ENCODE measurements at places on chromosomes 2 and 18.
A peak's percentile ranks its signal among the peaks of the same experiment; 100 is the strongest.

DNA sequence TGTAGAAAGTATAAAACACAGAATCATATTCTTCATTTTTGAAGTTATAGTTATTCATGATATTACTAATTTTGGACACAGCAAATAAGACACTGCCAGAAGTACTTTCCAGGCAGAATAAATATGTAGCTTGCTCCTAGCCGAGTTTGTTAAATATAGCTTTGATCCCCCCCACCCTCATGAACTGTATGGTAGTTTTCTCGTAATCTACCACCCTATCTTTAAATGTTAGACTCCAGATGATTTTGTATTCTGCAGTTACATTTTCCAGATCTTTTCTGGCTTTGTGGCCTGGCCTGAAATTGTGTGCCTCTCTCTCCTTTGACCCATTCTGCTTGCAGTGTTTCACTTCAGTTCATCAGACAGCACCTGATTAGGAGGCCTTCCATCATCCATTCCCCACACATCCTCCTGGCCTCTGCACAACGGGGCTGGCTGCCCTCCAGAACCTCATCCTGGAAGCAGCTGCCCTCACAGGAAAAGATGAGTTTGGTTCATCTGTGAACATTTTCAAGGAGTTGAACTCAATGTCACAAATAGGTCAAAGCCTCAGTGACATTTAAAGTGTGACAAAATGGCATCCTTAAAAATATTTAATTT, 4.7 kb upstream of the KCNJ3 start:
- no peak for DNase-seq

GRCh38 chr2:230700447-230700846, 12.2 kb upstream of the CAB39 start:
- no peak for DNase-seq

- no peak for DNase-seq
Observed at GRCh38 chr2:194090251-194090905, 1566.6 kb upstream of the SLC39A10 start.

DNA sequence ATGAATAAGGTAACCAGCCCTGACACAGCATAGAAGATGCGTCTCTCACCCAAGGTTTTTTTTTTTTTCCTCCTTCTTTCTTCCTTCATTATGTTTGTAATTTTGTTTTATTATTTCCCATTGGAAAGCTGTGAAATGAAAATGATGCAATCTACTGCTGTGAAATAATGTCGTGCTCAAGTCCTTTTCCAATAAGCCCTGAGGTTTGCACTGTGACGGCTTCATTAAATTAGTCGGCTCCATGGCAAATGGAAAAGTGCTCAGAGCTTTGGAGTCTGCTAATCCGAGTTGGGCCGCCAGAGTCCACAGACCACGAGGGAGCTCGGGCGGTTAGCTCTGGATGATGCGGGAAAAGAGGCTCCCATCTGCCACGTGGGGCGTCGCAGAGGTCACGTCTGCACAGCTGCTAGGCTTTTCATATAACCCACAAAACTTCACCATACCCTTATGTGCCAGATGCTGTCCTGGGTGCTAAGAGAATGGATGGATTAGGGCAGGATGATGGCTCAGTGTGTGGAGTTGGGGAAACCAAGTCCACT, 92.3 kb upstream of the CAPN13 start:
- peak; percentile 20 for DNase-seq

GRCh38 chr2:20135631-20136050, 84.2 kb upstream of the LAPTM4A start:
- DNase-seq: no peak

GRCh38 chr2:202104286-202104870, 31.3 kb downstream of the KIAA2012 start:
- DNase-seq: no peak

DNA sequence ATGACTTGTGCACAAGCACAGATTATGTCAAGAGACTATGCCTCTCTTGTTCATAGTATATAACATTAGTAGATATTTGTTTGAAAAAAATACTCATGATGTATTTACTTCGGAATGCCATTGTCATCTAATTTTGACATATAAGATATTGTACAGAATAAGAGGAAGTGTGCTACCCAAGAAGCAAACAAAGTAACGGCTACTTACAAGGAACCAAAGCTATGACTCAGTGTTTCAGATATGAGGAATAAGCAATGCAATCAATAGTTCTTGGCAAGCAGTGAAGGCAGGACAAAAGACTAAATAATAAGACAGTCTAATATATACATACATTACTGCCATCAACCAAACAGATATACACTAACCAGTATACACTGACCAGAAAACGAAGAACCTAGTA, 256.3 kb downstream of the CCDC178 start:
- no peak for DNase-seq

- no peak for DNase-seq
Observed at GRCh38 chr18:9604348-9604747, 10.0 kb downstream of the PPP4R1 start.

DNA sequence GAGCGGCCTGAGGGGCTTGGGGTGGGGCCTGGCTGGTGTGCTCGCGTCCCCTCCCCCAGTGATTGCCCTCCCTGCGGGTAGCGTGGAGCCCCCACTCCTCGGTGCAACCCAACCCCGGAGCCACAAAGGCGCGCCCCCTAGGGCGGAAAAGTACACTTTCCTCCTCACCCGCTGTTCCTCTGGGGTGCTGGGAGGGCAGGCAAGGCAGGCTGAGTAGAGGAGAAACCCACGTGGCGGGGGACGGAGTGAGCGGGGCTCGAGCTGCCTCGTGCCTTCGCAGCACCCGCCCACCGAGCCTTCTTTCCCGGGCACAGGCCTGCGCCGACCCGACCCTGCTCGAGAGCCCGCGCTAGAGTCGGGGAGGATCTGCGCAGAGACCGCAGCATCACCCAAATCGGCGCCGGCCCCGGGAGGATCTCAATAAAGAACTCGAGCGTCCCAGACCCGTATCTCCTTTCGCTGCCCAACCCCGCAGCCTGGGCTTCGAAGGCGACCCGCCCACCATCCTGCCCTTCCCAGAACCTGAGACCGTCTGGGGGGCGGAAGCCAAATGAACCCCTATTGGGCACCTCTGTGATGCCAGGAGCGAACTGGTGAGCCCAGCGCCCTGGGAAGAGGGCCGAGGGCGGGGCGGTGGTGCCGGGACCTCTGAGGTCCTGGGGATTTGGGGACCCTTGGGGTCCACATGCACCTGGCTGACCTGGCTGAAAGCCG, 1.5 kb downstream of the UCN start:
- no peak for DNase-seq

DNA sequence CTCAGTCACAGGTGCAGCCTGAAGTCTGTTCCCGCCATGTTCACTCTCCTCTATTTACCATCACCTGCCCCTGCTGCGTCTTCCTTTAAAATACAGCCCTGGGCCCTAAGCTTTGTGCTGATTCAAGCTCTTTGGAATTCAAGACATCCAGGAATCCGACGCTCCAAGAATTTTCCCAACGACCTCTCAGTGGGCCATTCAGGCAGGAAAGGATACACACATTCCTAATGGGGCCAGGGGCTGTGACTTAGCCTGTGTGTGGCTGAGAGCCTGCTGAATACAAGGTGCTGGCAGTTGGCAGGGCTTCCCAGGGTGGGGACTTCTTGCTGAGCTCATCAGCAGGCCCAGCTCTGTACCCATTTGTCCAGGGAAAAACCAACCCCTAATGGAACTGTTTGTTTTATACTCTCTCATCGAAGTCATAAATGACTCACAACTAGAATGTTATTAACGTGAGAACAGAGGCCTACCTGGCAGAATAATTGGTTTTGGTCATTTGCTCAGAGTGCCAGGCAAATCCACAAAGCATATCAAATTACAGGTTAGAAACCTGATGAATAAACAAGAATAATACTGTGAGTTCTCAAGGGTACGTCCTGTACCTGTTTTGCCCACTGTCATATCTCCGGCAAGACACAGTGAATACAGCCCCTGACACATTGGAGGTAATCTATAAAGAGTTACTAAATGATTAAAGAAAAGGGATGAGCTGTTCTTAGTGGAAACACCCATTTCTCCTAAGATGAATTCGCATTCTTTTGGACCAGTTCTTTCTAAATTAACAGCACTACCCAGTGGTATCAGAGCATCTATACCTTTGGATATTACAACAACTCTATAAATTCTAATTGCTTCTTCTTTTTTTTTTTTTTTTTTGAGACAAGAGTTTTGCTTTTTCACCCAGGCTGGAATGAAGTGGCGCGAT, 12.6 kb upstream of the KCMF1 start:
- no peak for DNase-seq

DNA sequence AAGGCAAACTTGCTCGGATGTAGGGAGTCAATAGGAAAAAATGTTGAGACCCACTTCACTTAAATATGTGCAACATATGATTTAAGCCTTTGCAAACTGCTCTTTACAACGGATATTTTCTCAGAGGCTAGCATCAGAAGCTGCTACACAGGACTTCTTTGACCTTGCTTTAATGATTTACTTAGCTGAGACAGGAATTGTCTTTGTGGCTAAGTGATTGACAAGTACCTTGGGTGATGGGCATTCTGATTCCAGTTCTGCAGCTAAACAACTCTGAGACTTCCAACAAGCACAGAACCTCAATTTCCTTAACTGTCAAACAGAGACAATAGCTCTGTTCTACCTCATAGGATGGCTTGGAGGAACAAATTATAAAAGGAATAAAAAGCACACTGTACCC, 150.2 kb downstream of the NCKAP5 start:
- no peak for DNase-seq

DNA sequence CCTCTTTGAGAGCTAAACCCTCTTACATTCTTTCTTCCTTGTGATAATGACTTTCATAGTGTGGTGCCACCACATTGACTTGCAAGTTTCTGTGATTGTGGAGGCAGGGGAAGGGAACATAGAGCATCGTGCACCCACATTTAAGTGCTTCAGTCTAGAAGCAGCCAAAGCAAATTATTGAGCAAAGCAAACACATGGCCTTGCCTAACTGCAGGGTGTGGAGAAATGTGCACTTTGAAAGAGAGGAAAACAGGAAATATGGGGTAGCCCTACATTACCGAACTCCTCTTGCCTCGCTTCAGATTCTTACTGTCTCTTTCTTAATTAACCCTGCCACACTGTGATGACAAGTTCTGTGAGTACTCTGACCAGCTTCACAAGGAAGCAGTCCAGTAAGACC, 814.6 kb downstream of the SLC4A3 start:
- DNase-seq: no peak

GRCh38 chr2:61263830-61264229, 101.8 kb downstream of the C2orf74 start:
- DNase-seq: no peak

- no peak for DNase-seq
Observed at GRCh38 chr18:13543811-13544732, 182.3 kb downstream of the FAM210A start.

DNA sequence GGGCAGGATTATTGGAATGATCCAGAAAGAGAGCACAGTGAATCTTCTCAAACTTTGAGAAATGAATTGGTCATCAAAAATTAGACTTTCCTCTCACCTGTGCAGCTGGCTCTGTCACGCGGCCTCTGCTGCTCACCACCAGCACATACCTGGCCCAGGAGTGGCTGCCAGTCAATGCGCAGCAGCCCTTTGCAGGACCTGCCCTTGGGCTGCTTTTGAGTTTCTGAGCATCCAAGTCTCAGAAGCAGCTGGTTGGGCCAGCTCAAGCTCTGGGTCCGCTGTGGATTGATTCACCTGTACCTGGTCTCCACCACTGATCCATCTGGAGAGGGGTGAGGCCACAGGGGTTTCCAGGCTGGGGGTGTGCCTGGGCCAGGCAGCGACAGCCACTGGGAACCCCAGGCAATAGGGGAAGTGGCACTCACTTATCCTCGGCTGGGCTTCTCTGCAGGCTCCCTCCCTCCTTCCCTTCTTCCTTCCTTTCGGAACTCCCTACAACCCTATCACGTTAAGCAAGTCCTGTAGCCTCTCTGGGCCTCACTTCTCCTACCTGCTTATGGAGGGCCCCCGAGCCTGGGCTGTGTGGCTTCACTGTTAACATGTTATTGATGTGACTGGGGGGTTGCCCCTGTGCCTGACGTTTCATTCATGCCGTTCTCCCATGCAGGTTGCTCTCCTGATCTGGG, 48.1 kb downstream of the SH3BP4 start:
- no peak for DNase-seq

GRCh38 chr2:160687629-160688028, 194.0 kb upstream of the RBMS1 start:
- peak; percentile 15 for DNase-seq

GRCh38 chr18:48932822-48933510, 17.8 kb downstream of the SMAD7 start:
- no peak for DNase-seq

- no peak for DNase-seq
Observed at GRCh38 chr18:13217971-13218367, 591 bp upstream of the LDLRAD4 start.

DNA sequence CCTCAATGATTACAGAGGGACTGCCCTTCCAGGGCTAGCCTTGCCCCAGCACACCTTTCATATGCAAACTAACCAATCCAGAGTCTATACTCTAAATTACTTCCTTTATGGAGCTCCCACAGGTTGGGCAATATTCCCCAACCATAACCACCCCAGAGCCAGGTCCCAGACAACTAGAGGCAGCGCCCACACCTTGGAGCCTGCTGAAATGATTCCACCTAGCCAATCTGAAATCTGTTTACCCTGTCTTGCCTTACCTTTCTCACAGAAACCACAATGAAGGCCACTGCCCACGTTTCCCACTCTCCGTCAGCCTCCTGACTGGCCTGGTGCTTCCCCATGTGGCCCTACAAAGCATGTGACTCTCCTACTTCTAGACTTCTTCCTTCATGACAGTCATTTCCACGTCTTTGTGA, 62.0 kb downstream of the REEP1 start:
- DNase-seq: no peak

- DNase-seq: no peak
Observed at GRCh38 chr2:28142386-28142785, 250.3 kb upstream of the FOSL2 start.

GRCh38 chr2:232633413-232634205, at the start of gene EFHD1:
EFHD1 (plus strand) TSS chr2:232633604; CDS start chr2:232633705, 101 bp downstream.
- no peak for DNase-seq

GRCh38 chr2:171813729-171814128, 80.3 kb downstream of the SLC25A12 start:
- no peak for DNase-seq

GRCh38 chr2:27296481-27296880, 11.8 kb downstream of the UCN start:
- DNase-seq: no peak

- no peak for DNase-seq
Observed at GRCh38 chr2:189402932-189403331, 38.3 kb upstream of the WDR75 start.

- no peak for DNase-seq
Observed at GRCh38 chr18:34821669-34822210, 111.6 kb downstream of the DTNA start.

DNA sequence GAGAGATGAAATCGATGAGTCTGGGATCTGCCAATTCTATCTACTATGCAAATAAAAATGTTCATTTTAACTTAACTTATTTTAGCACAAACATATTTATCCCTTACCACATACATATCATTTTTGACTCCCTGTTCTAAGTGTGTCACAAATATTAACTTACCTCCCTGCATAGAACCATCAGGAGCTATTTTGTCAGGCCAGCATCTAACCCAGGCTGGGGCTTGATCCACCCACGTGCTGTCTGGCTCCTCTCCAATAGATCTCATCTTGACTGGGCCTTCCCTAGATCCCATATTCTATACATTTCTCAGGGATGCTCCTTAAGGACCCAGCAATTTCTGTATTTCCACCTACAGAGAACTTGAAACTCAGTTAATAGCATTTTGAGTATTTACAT, 20.9 kb downstream of the NTSR2 start:
- DNase-seq: no peak

Measured in NCI-H524 treated with DMSO at 0.1 percent for 48 hours (cell line).